ENCODE measurements at places on chromosomes 6 and 20.
A peak's percentile ranks its signal among the peaks of the same experiment; 100 is the strongest.

DNA sequence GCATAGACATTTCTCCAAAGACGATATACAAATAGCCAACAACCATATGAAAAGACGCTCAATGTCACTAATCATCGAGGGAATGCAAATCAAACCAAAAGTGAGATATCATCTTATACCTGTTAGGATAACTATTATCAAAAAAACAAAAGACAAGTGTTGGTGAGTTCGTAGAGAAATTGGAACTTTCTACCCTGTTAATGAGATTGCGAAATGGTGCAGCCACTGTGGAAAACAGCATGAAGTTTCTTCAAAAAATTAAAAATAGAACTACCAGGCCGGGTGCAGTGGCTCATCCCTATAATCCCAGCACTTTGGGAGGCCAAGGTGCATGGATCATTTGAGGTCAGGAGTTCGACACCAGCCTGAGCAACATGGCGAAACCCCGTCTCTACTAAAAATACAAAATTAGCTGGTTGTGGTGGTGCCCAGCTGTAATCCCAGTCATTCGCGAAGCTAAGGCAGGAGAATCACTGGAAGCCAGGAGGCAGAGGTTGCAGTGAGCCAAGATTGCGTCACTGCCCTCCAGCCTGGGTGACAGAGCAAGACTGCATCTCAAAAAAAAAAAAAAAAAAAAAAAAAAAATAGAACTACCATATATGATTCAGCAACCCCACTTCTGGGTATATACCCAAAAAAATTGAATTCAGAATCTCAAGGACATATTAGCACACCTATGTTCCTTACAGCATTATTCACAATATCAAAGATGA lies 170.0 kb upstream of the ZNF184 start:
- DNase-seq = no peak

DNA sequence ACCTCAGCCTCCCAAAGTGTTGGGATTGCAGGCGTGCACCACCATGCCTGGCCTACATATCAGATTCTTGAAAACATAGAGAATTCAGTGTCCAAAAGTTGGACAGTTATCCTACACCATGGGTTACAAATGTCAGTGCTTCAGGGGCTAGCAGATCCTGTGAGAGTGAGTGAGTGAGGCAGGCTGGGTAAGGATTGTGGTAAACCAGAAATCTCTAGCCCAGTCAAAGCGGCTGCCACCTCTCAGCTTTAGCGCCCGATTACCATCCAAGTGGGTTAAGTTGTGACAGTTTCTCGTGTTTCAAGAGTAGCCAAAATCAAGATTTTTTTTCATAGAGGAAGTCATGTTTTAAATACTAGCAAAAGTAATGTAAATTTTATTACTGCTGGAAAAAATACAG lies 21.9 kb upstream of the CSE1L start:
- no peak for DNase-seq

- DNase-seq = no peak
Observed at GRCh38 chr6:168332020-168332419, 12.4 kb upstream of the DACT2 start.

DNA sequence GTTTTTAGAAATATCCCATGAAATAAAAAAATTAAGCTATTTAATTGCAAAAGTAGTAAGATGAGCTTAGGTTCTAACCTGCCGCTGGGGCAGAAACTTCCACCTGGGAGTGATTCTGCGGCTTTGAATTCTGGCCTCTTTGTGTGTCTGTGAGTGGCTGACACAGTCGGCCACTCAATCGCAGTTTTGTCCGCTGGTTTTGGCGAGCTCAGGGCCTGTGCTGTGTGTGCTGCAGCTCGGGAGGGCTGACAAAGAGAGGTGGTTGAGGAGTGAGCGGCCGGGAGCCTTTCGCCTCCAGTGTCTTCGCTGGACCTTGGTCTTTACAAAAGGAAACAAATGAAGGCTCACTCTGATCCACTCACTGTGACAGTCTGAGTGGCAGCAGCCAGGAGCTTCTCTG lies 128.4 kb downstream of the TIAM2 start:
- no peak for DNase-seq

DNA sequence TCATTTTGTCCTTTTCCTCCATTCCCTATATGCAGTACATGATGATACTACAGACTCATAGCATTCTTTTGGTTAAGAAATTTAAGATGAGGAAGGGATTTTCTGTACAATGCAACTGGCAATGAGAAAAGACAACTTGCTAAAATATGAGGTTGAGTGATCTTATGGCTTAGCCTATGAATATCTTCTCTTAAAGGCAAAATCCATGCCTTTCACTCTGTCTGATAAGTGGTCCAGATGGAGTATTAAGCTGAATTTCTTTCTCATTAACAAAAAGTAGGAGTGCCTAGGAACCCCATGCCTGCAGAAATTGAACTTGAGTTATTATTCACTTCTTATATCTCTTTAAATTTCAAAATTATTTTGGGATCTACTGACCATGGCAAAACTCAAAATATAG lies 135.3 kb downstream of the GRIK2 start:
- DNase-seq = no peak

GRCh38 chr6:53441035-53441493 lies 92.3 kb upstream of the ELOVL5 start:
- no peak for DNase-seq

- DNase-seq = no peak
Observed at GRCh38 chr6:35091346-35092083, 49.6 kb downstream of the TCP11 start.

- DNase-seq = no peak
Observed at GRCh38 chr6:63389191-63389844, 69.5 kb upstream of the LGSN start.

- no peak for DNase-seq
Observed at GRCh38 chr6:144090384-144090783, 5.0 kb downstream of the SF3B5 start.

GRCh38 chr20:13648291-13649228 lies 9.8 kb upstream of the TASP1 start:
- no peak for DNase-seq

- DNase-seq = no peak
Observed at GRCh38 chr20:18055261-18055660, 2.5 kb downstream of the OVOL2 start.

GRCh38 chr6:36149476-36149875 lies 19.2 kb downstream of the MAPK13 start:
- DNase-seq = no peak

DNA sequence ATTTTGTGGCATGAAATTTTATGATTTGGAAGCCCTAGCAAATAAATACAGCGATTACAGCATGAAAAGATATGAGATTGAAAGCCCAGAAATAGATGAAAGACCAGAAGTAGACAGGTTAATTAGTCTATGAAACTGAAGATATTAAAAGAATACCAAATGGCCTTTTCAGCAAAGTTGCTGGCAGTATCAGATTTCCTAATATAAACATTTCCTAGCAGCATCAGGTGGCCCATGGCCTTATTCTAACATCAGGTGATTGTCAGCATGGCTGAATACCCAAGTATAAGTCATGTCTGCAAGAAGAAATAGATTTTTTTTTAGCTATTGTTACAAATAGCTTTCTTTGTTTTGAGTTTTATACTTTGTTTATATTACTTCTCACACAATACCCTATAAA lies 93.2 kb downstream of the CLVS2 start:
- no peak for DNase-seq

DNA sequence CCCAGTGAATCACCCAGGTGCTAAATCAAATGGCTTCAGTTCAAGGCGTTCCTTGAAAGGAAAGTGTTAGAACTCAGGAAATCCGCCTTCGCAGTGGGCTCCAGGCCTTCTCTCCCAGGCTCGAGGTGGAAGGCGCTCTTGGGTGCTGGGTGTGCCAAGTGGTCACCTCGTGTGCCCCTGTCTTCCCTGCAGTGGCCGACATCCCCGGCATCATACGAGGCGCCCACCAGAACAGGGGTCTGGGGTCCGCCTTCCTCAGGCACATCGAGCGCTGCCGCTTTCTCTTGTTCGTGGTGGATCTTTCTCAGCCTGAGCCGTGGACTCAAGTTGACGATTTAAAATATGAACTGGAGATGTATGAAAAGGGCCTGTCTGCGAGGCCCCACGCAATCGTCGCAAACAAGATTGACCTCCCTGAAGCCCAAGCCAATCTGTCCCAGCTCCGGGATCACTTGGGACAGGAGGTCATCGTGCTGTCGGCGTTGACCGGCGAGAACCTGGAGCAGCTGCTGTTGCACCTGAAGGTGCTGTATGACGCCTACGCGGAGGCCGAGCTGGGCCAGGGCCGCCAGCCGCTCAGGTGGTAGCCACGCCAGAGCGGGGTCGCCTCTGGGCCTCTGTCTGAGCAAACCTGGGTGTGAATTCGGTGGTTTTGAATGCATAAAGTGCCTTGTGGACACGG lies 17.8 kb downstream of the MTG2 start:
- DNase-seq = no peak

DNA sequence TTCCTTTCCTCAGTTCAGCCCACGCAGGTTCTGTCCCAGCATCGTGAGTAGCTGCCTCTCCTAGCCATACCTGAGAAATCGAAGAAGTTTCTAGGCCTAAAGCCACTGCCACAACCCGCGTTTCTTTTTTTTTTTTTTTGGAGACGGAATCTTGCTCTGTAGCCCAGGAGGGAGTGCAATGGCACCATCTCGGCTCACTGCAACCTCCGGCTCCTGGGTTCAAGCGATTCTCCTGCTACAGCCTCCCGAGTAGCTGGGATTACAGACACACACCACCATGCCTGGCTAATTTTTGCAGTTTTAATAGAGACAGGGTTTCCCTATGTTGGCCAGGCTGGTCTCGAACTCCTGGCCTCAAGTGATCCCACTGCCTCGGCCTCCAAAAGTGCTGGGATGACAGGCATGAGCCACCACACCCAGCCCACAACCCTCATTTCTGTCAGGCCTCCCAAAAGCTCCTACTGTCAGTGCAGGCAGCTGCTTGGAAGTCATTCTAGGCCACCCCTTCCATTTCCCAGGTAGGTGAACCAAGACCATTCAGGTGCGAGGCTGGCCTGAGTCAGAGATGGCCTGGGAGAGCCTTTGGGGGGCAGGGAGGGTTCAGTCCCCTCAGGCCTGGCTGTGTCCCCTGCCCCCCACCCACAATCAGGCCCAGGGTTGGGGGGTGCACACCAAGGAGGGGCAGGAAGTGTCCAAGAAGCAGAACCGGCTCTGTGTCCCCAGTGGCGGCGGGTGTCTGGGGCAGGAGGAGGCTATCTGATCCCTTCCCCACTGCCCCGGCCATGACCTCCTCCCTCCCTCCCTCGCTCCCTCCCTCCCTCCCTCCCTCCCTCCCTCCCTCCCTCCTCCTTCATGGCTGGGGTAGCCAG lies 47.2 kb downstream of the NOL4L start:
- DNase-seq = no peak

DNA sequence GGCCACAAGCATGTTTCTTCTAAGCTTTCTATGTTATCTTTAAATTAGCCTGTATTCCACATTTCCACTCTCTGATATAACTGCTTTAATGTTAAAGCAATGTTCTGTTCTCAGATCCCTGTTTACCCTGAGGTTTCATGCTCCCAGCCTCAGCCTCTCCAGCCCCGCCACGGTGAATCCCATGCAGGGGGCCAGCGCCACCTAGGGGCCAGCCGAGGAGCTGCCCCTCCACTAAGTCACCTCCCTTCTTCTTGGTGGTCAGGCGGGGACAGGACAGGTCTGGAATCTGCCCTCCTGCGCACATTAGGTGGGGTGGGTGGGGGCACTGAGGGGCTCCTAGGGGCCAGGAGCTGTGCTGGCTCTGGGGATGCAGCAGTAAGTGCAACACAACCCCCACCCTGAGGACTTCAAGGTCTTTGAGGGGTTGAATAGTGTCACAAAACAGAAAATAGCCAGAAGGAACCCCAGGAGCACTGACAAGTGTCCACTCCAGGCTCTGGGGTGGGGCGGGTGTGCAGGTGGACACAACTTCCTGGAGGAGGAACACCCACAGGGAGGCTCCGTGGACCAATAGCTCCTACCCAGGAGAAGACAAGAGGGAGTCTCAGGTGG lies 61.6 kb downstream of the RAB44 start:
- peak; percentile 70 for DNase-seq

GRCh38 chr20:21534453-21534852 lies 20.6 kb upstream of the NKX2-2 start:
- no peak for DNase-seq

- no peak for DNase-seq
Observed at GRCh38 chr6:165098165-165098564, 211.2 kb downstream of the C6orf118 start.

GRCh38 chr6:53327017-53327395 lies 21.7 kb downstream of the ELOVL5 start:
- no peak for DNase-seq

DNA sequence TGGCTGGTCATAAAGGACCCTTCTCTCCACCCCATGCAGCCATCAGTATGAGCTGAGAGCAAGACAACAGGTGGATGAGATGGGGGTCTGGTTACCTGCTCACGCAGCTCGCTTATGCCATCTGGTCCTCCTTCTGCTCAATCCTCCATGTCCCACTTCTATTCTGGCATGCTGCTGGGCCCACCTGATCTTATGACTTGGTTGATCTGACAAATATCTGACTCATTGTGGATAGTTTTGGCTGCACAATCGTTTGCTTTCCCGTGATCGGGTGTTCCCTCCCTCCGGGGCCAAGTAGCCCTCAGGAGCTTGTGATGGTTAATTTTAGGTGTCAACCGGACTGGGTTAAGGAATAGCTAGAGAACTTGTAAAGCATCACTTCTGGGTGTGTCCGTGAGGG lies 26.6 kb upstream of the ELMO2 start:
- no peak for DNase-seq

- no peak for DNase-seq
Observed at GRCh38 chr20:60990643-60991042, 261.4 kb upstream of the CDH4 start.

DNA sequence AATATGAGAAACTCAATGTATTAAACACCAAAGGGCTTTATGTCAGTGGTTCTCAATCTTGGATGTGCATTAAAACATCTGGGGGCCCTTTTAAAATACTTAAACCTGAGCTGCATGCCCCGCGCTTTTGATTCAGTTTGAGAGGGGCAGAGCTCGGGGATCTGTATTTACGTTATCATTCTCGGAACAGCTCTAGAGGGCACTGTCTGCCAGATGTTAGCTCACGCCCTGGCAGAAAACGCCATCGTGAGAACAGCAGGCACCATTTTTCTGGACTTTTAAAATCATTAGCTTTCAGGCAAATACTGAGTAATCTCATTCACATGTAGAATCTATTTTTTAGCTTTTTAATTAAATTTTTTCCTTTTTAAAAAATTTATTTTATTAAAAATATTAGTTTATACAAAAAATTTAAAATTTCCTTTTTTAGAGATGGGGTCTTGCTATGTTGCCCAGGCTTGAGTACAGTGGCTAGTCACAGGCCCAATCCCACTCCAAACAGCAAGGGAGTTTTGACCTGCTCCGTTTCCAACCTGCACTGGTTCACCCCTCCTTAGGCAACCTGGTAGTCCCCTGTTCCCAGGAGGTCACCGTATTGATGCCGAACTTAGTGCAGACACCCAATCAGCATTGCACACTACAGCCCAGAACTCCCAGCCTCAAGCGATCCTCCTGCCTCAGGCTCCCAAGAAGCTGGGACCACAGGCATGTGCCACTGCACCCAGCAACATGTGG lies 30.0 kb upstream of the ZNF133 start:
- DNase-seq = no peak

DNA sequence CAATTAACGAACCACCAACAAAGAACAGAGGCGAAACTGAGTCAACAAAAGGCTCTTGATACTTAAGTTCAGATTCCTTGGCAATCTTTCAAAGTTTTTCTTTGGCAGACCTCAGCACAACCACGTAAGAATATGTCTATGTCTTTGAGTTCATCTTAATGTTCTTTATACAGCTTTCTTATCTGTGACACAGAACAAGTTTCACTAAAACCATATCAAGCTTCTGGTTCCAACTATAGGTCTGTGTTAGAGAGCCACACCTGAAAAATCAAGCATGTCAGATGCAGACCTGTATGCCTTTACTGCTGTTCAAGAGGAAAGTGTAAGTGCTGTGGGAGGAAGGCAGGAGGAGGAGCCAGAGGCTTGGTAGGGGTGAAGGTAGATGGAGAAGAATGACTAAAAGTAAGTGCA lies 271.3 kb downstream of the KHDC1L start:
- DNase-seq = no peak
